ENCODE measurements at places on chromosomes 1 and 21. TPM values are rescaled to one million over a fixed set of nuclear protein-coding genes. Genes with fewer than 3 reads are reported as not detected.

Gene RXRG
- polyA plus RNA-seq, result not detected

GRCh38 chr1:9129266-9130041, 552 bp upstream of the GPR157 start:
- H3K27ac ChIP-seq, result peak overlapping the region; percentile 66
- peak overlapping the region; percentile 55 for H3K4me3 ChIP-seq
- H3K4me1 ChIP-seq, result peaks cover 13% of the 10 kb centered on the region
- no peaks in the 10 kb centered on the region for H3K36me3 ChIP-seq

DNA sequence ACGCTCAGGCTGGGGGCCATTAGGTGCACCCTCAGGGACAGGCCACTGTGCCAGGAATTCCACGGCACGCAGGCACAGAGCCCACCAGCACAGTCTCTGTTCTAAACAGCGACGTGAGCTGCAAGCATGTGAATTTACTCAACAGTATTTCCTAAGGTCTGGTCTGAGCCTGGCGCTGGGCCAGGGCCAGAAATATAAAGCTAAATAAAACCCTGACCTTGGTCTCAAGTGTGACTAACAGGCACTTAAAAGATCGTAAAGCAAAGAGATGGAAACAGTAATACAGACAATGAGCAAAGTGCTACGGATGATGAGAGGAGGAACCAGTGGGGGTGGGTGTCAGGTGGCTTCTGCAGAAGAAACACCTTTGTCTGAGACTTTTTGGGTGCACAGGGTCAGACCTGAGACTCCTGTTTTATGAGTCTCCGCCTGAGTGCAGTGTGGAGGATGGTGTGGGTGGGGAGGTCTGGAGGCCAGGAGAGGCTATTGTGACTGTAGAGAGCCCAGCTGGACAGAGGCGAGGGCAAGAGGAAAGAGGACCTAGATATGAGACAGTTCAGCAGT, 53.4 kb upstream of the EDN2 start:
- no peaks in the 10 kb centered on the region for H3K36me3 ChIP-seq
- no peak overlapping the region for H3K4me3 ChIP-seq
- no peak overlapping the region for H3K27ac ChIP-seq
- H3K4me1 ChIP-seq, result peaks cover 10% of the 10 kb centered on the region
- DNase-seq, result peak; percentile 78
- peaks cover 4% of the 10 kb centered on the region for H3K27me3 ChIP-seq

Gene TMEM200B
- polyA plus RNA-seq, result 11.0 TPM

DNA sequence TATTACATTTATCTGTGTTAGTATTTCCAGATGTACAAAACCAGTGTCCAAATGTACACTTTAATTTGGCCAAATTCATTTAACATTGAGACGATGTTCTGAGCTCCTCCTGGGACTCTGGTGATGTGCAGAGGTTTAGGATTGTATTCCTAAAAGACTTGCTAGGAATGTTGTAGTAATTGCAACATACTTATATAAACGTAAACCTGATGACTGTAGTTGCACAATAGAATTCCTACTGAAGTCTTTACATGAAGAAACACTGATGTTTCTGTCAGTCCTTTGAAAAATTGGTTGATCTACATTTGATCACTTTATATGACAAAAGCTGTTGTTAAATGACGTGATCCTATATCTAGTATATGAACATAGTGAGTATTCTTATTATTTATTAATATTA, 5.1 kb upstream of the OR14C36 start:
- no peaks in the 10 kb centered on the region for H3K4me1 ChIP-seq
- no peak overlapping the region for H3K4me3 ChIP-seq
- no peaks in the 10 kb centered on the region for H3K27me3 ChIP-seq
- no peak for DNase-seq

Gene IFI44L
- 0.02 TPM for polyA plus RNA-seq

Gene UBE4B
- polyA plus RNA-seq, result 23.5 TPM

Gene ERICH3
- polyA plus RNA-seq, result not detected

Gene TCHH
- 0.12 TPM for polyA plus RNA-seq

DNA sequence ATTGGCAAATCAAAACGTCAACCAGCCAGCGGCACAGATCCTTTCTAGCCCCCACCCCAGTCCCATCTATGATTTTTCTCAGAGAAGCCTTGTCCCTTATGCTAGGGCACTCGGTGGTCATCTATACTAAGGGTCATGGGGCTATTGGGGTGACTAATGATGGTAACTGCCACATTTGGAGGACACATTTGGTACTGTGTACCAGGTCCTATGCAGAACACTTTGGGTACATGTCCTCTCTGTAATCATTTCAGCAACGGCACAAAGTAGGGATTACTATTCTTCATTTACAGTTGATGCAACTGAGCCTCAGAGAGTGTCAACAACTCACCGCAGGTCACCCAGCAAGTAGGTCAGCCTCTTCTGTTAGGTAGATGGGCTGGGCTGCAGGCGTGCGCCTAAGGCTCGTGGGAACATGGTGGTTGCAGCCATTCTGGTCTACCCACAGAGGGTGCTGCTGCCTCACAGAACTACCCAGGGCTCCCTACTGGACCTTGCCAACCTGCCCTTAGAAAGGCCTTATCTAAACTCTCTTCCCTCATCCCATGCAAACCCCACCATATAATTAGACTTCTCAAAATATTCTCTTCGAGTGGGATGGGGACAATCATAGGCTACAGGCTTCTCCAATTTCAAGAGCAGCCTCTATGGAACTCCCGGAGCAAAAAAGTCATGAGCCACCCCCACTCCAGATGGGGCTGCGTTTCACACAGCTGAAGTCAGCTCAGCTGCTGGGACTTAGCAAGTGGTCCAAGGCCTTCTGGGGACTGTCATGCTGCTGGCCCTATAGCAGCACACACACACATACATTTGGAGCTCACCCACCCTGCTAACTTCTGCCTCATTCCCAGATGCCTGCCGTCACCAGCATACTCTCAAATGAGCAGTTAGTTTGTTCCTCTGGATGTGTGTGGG, 5.8 kb upstream of the SDHB start:
- no peaks in the 10 kb centered on the region for H3K36me3 ChIP-seq
- peak; percentile 86 for DNase-seq
- no peaks in the 10 kb centered on the region for H3K4me1 ChIP-seq
- H3K4me3 ChIP-seq, result no peak overlapping the region

GRCh38 chr21:35615325-35615724, 445.0 kb downstream of the SETD4 start:
- H3K4me1 ChIP-seq, result no peaks in the 10 kb centered on the region
- no peak overlapping the region for H3K27ac ChIP-seq
- no peaks in the 10 kb centered on the region for H3K27me3 ChIP-seq
- no peak overlapping the region for H3K4me3 ChIP-seq
- DNase-seq, result no peak

DNA sequence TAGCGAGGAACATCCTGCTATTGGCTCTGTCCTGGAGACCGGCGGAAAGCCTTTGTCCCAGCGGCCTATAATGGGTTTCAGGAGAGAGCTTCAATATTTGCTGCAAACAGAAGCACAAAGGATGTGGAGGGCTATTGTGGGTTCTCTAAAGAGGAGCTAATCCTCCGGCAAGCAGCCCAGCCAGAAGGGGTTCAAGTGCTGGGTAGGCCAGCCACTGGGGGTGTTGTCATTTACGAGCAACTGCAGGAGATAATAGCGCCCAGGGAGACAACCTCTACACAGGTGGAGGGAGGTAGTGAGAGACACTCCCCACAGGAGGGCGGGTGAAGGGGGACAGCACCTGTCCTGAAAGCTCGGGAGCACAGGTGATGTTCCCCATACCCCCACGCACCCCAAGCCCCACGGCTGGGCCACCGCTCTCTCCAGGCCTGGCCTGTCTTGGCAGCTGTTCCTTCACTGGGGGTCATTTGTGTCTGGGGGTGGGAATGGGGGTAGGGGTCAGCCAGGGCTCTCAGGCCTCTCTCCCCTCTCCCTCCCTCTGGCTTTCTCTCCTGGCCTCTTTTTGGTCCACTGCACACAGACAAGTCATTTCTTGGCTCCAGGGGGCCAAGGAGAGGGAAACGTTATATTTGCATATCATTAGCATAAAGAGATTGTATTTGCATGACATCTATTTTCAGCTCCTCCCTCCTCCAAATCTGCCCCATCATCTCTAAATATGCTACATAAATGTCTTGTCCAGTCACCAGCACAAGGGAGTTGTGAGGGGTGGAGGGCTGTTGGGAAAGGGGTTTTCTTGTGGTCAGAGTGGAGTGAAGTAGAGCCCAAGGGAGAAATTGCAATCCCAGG, 22.0 kb upstream of the SLC26A9 start:
- H3K36me3 ChIP-seq, result no peaks in the 10 kb centered on the region
- H3K4me1 ChIP-seq, result peaks cover 8% of the 10 kb centered on the region

DNA sequence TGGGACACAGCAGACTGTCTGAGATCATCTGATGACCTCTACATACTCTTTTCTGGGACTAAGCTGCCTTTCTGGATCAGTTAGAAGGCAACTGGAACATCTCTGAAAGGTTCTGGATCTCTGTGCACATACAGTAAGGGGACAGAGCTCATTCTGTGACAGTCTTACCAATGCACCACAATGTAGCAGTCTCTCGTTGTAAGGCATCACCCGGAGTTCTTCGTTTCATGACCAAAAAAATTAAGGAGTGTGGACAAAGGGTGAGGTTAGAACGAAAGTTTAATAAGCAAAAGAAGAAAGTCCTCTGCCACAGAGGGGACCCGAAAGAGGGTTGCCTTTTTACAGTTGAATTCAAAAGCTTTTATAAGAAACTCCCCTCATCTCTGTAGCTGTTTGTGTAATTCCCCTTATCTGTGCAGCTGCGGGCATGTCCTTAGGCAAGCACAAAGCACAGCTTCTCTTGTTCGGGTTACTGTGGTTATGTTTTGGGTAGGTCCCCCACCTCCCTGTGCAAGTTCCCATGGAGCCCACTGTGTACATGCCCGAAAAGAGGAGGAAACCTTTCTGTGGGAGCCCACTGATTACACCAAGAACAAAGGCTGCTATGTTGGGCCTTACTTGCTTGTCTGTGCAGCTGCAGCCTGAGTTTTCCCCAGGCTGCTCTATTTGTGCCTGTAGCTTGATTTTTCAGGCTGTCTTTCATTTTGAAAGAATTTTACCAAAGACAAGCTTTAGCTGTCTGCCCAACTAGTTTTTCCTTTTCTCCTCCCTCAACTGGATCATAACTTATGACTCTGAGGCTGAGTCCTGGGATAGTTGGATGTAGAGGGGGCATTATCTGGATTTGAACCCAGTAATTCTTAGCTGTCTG, 53.1 kb upstream of the CACNA1E start:
- H3K36me3 ChIP-seq, result no peaks in the 10 kb centered on the region
- no peak overlapping the region for H3K4me3 ChIP-seq
- DNase-seq, result no peak
- no peak overlapping the region for H3K27ac ChIP-seq
- H3K4me1 ChIP-seq, result peaks cover 7% of the 10 kb centered on the region
